Immature natural killer cell (primary cell): ENCODE measurements at places on chromosomes 1 and 21. TPM values are rescaled to one million over a fixed set of nuclear protein-coding genes. Genes with fewer than 3 reads are reported as not detected.

DNA sequence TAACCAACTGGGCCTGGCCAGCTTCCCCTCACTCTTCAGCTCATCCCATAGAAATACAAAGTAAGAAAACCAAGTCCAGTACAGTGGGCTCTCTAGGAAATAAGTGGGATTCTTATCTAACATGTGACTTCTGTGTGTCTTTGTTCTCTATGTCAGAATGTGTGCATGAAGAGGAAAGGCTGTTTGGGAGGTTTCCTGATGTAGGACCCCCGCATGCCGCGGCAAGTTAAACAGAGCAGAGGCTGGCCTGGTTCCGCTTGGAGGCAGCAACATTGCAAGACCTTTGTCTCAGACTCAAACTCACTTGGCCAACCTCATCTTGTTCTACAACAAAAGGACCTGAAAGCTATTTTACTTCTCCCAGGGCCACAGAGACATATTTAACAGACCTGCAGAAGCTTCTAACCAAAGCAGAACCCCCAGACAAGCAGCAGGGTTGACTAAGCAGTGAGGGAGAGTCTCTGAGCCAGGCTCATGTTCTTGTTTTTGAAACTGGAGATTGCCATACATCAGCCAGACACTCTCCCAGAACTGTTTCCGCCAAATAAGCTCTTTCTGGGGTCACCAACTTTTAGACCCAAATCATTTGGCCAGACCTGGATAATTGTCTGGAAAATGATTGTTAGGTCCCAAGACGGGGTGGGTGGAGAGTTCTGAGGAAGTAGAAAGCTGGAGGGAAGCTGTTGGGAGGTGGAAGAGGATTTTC is 6.2 kb downstream of the MTARC2 start:
- H3K4me3 ChIP-seq: no peak overlapping the region
- H3K4me1 ChIP-seq: no peaks in the 10 kb centered on the region
- H3K36me3 ChIP-seq: no peaks in the 10 kb centered on the region
- no peak for DNase-seq

DNA sequence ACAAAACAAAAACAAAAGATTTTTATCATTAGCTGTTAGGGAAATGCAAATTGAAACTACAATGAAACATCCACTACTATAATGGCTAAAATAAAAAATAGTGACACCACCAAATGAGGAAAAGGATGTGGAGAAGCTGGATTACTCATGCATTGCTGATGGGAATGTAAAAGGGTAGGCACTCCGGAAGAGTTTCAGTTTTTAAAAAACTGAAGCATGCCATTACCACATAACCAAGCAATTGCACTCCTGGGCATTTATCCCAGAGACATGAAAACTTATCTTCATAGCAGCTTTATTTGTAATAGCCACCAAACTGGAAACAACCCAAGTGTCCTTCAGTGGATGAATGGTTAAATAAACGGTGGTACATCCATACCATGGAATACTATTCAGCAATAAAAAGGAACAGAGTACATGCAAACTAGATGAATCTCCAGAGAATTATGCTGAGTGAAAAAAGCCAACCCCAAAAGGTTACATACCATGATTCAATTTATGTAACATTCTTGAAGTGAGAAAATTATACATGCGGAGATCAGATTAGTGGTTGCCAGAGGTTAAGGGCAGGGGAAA is 14.5 kb upstream of the CFAP298 start:
- peaks cover 4% of the 10 kb centered on the region for H3K36me3 ChIP-seq
- H3K27me3 ChIP-seq: no peaks in the 10 kb centered on the region
- H3K4me1 ChIP-seq: peaks cover 2% of the 10 kb centered on the region
- no peak overlapping the region for H3K27ac ChIP-seq
- no peak for DNase-seq
- H3K4me3 ChIP-seq: no peak overlapping the region

DNA sequence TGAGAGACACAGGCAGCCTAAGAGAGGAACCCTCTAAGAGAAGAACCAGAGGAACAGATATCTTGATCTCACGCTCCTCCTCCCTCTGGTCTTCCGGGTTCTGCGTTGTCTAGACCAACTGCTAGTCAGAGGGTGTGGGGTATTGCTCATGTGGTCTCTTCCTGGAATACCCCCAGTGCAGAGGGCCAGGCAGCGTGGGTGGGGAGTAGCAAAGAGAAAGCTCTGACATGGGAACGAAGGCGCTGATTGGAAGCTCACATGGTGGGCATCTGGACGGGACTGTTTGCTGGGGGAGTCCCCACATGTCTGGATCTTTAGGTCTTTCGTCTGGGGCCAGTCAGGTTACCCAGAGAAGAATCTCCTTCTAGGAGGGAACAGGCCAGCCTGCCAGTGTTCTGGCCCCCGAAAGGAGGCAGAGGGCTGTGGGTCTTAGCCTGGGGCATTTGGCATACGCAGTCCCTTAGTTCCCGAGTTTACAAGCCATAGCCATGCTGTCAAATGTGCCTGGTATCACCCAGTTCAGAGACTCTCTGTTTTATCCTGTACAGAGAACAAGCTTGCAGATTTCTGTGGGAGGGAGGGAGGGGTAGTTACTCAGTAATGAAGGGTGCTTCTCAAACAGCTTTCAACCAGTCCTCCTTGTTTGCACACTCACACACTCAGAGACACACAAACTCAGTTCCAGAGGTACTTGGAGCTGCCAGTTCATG is 18.3 kb upstream of the IL6R start:
- H3K4me1 ChIP-seq: peaks cover 10% of the 10 kb centered on the region
- H3K4me3 ChIP-seq: no peak overlapping the region
- no peaks in the 10 kb centered on the region for H3K36me3 ChIP-seq

DNA sequence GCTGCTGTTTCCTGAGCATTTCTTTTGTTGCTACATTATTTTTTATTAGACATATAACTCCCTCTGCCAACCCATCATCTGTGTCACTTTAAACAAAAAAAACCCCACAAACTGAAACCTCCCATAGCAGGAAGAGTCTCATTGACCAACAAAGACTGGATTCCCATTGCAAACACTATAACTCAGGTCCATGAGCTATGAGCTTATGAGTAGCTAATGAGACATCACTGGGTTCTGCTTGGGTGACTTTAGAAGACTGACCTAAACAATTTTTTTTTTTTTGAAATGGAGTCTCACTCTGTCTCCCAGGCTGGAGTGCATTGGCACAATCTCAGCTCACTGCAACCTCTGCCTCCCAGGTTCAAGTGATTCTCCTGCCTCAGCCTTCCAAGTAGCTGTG is 212.8 kb downstream of the LTN1 start:
- DNase-seq: no peak
- peaks cover 26% of the 10 kb centered on the region for H3K36me3 ChIP-seq
- peaks cover 74% of the 10 kb centered on the region for H3K4me1 ChIP-seq
- no peak overlapping the region for H3K4me3 ChIP-seq
- no peaks in the 10 kb centered on the region for H3K27me3 ChIP-seq

GRCh38 chr1:234978397-234979295 is 150.0 kb downstream of the TOMM20 start:
- H3K4me1 ChIP-seq: peaks cover 43% of the 10 kb centered on the region
- peaks cover 3% of the 10 kb centered on the region for H3K27me3 ChIP-seq
- H3K4me3 ChIP-seq: peak overlapping the region; percentile 14
- no peaks in the 10 kb centered on the region for H3K36me3 ChIP-seq

- H3K36me3 ChIP-seq: peaks cover 14% of the 10 kb centered on the region
- peaks cover 59% of the 10 kb centered on the region for H3K4me1 ChIP-seq
- peak overlapping the region; percentile 67 for H3K27ac ChIP-seq
- no peak for DNase-seq
- no peaks in the 10 kb centered on the region for H3K27me3 ChIP-seq
Observed at GRCh38 chr1:225422031-225422605, 5.7 kb downstream of the LBR start.

GRCh38 chr1:15229707-15230131 is 17.3 kb upstream of the FHAD1 start:
- H3K27me3 ChIP-seq: no peaks in the 10 kb centered on the region
- H3K27ac ChIP-seq: no peak overlapping the region
- H3K36me3 ChIP-seq: no peaks in the 10 kb centered on the region
- no peak overlapping the region for H3K4me3 ChIP-seq
- DNase-seq: no peak

GRCh38 chr1:33030575-33030974 is 6.1 kb downstream of the AK2 start:
- H3K27ac ChIP-seq: no peak overlapping the region
- no peaks in the 10 kb centered on the region for H3K36me3 ChIP-seq
- H3K4me1 ChIP-seq: peaks cover 76% of the 10 kb centered on the region
- no peak for DNase-seq

DNA sequence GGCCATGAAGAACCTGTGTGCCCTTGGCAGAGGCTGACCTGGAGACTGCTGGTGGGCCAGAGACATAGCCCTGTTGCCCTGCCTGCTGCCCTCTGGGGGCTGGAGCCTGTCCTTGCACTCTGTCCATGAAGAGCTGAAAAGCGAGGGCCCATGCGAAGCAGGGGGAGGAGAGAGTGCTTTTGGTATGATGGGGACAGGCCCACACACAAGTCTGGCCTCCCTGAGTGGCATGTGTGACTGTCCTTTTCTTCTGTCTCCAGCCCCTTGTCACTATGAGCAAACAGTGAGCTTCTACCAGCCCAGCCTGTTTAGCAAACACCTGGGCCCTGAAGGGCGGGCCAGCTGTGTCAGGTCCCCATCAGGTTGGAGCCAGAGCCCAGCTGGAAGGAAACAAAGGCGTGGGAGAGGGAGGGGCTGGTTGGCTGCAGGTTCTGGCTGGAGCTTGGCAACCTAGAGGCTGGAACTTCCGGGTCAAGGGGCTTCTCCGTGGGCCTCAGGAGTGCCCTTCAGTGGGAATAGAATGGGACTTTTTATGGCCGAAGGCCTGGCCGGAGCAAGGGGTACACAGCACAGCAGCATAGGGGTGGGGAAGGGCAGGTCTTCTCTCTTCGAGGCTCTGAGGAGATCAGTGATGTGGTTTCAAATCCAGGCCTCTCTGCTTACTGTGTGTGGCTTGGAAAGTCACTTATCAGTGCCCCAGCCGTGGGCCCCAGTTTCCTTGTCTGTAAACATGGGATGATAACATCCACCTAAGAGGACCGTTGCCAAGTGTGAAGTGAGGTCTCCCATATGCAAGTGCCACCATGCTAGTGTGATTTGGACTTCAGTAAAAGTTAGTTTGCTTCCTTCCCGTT is 14.3 kb downstream of the QSOX1 start:
- peaks cover 4% of the 10 kb centered on the region for H3K27me3 ChIP-seq
- H3K27ac ChIP-seq: no peak overlapping the region
- no peaks in the 10 kb centered on the region for H3K36me3 ChIP-seq

GRCh38 chr21:45069711-45070110 is 4.7 kb upstream of the ADARB1 start:
- DNase-seq: no peak
- peaks cover 6% of the 10 kb centered on the region for H3K27me3 ChIP-seq
- peaks cover 4% of the 10 kb centered on the region for H3K4me1 ChIP-seq

DNA sequence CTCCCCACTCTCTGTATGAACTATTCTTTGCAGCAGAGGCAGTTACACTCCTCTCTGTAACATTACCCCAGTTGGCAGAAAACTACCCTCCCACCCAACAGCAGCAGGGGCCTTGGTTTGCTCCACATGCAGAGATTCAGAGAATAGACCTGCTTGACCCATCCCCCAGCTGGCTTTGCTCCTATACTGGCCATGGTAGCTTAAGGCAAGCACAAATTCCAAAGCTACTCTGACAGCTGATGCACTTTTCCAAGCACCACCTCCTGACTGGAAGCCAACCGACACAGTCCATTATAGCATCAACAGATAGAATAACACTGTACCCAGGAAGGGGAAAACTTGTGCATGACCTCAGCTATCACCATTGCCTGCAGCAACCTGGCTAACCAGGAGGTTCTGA is 846.5 kb upstream of the NCAM2 start:
- no peak overlapping the region for H3K27ac ChIP-seq
- no peak for DNase-seq
- no peaks in the 10 kb centered on the region for H3K4me1 ChIP-seq

GRCh38 chr21:37876561-37876960 is 39.7 kb downstream of the KCNJ6 start:
- no peak for DNase-seq
- H3K36me3 ChIP-seq: no peaks in the 10 kb centered on the region
- H3K4me3 ChIP-seq: no peak overlapping the region
- no peaks in the 10 kb centered on the region for H3K4me1 ChIP-seq

GRCh38 chr1:39147099-39148025 is 57.1 kb upstream of the MACF1 start:
- no peak for DNase-seq
- H3K4me1 ChIP-seq: no peaks in the 10 kb centered on the region
- no peak overlapping the region for H3K4me3 ChIP-seq
- no peaks in the 10 kb centered on the region for H3K36me3 ChIP-seq

DNA sequence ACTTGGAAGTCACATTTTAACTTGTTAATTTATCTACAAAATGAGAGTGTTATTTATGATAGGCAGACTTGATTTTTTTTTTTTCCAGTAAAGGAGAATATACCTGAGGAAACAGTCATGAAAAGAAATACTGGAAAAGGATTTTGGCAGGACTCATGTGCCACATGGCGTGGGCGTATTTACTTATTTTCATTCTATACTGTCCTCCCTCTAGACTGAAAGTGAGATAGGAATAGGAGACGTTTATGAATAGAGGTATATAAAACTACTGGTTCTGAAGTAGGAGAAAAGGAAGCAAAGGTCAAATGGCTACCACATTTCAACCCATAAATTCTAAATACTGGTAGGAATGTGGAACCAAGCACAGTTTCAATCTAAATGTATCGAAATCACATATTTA is 94.8 kb upstream of the MPC2 start:
- H3K27me3 ChIP-seq: no peaks in the 10 kb centered on the region
- H3K4me1 ChIP-seq: no peaks in the 10 kb centered on the region
- H3K4me3 ChIP-seq: no peak overlapping the region
- no peak overlapping the region for H3K27ac ChIP-seq
- H3K36me3 ChIP-seq: peaks cover 4% of the 10 kb centered on the region

GRCh38 chr21:33027401-33028286 is 1.9 kb downstream of the OLIG2 start:
- peak overlapping the region; percentile 73 for H3K4me3 ChIP-seq
- peaks cover 54% of the 10 kb centered on the region for H3K27me3 ChIP-seq
- H3K4me1 ChIP-seq: peaks cover 55% of the 10 kb centered on the region

DNA sequence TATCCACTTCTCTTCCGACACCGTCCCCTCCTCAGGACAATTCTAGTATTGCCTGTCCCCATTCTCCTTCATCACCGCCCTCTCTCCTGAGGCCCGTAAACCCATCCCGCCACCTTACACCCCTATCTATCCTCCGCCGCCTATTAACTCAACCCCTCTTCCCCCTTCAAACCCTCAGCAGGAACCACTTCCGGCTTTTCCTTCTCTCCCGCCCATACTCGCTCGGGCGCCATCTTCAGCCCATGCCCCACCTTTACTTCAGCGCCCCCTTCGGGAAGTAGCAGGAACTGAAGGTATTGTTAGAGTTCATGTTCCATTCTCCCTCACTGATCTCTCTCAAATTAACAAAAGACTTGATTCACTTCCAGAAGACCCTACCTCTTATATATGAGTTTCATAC is 31.6 kb downstream of the VN1R5 start:
- H3K27me3 ChIP-seq: no peaks in the 10 kb centered on the region
- H3K4me3 ChIP-seq: no peak overlapping the region
- peaks cover 7% of the 10 kb centered on the region for H3K4me1 ChIP-seq
- no peak overlapping the region for H3K27ac ChIP-seq
- no peak for DNase-seq
- H3K36me3 ChIP-seq: peaks cover 8% of the 10 kb centered on the region

FCMR gene
- polyA plus RNA-seq: 370 TPM

CD52 gene
- 3,975 TPM for polyA plus RNA-seq

OLFM3 gene
- polyA plus RNA-seq: not detected

RAP1GAP gene
- polyA plus RNA-seq: not detected

SLAMF8 gene
- polyA plus RNA-seq: 17.1 TPM

TAL1 gene
- polyA plus RNA-seq: not detected

COL16A1 gene
- not detected for polyA plus RNA-seq

TTC34 gene
- polyA plus RNA-seq: 0.07 TPM
